ENCODE measurements at places on chromosomes 7 and 10.

DNA sequence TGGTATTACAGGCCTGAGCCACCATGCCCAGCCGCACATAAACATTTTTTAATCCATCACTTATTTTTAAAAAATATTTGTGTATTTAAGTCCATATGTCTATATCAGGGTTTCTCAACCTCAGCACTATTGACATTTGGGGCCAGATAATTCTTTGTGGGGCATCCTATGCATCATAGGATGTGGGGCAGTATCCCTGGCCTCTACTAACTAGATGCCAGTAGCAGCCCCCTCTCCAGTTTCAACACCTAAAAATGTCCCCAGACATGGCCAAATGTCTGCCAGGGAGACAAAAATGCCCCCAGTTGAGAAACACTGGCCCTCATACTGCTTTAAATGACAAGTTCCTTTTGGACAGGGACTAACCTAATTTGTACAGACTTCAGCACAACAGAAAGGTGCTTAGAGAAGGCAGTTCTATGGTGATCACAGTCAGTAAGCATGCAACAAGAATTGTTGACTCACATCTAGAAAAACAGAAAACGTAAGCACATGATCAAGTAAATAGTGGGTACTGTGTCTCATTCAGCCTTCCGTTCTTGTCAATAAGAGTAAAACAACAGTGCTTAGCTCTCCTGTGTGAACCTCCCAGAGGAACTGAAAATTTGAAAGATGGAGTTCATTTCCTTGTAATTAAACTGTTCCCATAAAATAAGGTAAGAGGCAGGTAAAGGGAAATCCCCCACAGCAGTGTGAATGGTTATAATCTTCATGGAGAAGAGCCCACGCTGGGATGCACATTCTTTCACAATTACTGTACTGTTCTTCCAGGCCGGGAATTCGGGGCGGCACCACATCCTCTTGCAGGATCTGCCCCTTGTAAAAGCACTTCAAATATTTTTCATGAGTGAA is 17.3 kb upstream of the ADRB1 start:
- DNase-seq = no peak

- no peak for DNase-seq
Observed at GRCh38 chr10:52481986-52482555, 168.0 kb downstream of the DKK1 start.

DNA sequence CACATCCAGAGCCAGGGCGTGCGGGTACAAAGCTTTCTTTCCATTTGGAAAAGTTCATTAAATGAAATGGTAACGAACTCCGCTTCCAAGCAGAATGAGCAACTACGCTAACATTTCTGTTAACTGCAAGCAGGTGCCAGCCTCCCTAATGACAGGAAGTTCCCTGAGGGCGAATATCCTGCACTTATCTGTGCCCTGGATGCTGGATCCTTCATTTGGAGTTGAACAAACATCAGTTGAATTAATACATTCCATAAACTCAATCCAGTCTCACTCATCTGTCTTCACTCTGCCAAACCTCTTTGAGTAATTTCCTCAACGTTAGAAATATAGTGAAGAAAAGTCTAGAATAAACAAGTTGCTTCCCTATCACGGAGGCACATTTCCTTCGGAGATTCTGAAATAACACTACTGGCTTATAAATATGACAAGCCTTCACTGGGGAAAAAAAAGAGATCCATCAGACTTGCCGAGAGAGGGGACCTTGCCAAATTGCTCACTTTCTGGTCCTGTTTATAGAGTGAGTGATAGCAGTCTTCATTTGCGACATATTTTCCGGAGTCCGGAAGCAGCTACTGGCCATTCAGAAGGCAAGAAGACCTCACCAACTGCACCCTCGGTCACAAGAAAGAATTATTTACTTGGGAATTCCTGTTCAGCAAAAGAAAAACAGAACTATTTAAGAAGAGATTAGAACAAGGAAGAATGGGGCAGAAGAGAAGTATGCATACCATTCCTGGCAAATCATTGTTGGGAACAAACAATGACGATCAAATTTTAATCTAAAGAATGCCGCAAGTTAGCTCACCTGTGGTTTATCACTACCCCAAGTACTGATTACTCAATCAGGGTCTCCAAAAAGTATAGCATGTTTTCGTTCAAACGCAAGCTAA is 196.4 kb downstream of the FAM107B start:
- no peak for DNase-seq

- no peak for DNase-seq
Observed at GRCh38 chr7:22972207-22972606, 41.7 kb downstream of the HYCC1 start.

DNA sequence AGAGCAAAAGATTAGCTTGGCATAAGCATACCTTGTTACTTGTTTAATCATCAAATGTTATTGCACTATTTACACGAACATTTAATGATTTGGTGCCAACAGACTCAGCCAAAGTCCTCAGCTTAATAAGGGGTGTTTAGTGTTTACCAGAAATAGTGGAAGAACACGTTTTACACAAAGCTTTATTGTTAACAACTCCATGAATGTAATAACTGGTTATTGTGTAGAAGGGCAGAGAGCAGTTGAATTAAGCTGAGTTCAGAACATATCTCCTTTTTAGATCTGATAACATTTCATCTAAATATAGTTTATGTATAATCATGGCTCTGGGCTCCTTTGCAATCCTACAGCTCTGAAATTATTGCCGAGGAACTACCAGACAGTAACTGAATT is 99.1 kb downstream of the CABCOCO1 start:
- no peak for DNase-seq

DNA sequence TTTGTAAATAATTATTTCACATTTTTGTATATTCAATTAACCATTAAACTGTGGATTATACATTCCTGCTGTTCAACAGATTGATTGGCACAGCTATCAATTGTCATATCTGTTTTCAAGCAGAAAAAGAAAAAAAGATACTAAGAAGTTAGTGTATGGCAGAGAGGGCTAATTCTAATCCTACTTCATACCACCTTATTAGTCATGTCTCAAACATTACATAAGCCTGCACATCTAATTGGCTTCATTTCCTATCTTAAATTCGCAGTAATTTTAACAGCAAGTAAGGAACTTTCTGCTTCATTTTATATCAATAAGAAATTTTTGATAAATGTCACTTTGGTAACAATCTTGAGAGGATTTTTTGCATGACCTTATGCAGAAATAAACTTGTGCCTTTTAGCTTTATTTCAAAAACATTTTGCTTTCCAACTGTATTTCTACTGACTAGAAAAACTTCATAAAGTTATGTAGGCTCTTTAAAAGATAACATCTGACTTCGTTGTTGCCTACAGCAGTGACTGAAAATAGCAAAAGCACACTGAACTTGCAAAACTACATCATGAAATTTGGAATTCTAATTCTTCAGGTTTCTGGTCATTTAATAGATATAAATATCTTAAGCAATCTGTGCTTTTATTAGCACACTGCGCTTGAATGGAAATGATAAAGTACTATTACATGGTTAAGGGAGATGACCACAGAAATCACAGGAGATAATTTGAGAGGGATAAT is 111.5 kb downstream of the SEMA3C start:
- no peak for DNase-seq

GRCh38 chr10:42952349-42952748 is 124.5 kb upstream of the RET start:
- no peak for DNase-seq

DNA sequence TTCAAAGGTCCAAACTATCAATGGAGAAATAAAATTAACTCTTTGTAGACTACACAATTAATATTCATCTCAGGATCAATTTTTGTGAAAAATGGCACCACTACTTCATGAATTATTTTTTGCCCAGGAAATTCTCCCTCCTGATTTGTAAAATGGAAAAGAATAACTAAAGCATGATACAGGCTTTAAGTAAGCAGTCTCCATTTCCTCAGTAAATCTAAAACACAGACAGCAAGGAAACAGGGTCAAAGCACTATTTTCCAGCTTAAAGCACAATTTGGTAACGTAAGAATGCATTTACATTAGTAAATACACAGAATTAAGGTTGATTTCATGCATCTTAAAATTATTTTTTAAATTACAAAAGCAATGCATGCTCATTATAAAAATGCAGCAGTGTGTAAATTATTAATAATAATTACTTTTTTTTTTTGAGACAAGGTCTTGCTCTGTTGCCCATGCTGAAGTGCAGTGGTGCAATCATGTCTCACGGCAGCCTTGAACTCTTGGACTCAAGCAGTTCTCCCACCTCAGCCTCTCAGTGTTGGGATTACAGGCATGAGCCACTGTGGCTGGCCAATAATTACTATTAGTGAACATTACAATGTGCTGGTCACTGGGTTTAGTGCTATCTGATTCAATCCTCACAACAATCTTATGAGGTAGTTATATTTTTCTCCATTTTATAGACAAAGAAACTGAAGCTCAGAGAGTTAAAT is 26.1 kb upstream of the VCL start:
- no peak for DNase-seq

GRCh38 chr10:96991313-96991841 is 159.3 kb downstream of the LCOR start:
- no peak for DNase-seq

DNA sequence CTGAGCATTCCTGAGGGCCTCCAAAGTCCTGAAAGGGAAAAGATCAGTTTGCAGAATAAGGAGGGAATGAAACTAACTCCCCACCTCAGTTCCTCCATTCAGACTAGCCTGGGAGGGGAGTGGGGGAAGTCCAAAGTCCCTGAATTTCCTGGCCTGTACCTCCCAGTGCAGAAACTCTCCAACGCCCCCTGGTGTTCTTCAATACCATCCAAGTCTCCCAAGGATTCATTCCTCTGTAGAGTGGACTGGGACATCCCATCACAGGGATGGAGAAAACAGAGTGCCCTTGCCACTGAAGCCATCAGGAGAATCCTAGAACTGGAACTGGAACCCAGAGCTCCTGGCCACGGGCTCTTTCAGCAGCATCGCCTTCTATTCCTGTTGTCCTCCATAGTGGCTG is 1.6 kb upstream of the COL13A1 start:
- DNase-seq = no peak

DNA sequence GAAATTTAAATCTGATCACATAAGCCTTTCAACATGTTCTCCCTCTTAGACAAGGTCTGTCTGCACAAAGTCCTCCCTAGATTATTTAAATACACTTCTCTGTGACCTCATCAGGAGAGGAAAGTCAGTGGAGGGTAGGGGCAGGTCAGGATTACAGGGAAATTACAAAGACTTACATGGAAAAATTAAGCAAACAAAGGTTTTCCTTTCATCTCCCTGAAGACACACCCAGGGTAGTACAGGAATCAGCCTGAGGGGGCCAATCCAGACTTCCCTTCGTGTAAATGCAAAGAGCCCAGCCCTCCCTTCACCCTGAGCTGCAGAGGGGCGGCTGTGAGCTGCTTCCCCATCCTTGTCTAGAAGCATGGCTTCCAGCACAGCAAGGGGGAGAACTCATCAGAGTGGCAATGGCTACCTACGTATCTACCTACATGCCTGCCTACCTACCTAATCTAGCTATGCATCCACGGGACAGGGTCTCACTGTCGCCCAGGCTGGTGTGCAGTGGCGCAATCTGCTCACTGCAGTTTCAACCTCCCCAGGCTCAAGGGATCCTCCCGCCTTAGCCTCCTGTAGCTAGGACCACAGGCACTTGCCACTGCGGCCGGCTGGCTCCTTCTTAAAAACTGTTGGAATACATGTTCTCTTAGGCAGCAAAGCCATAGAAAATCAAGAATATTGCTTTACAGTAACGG is 33.2 kb downstream of the PITRM1 start:
- no peak for DNase-seq

GRCh38 chr10:34781711-34782110 is 33.4 kb downstream of the PARD3 start:
- DNase-seq = no peak

- no peak for DNase-seq
Observed at GRCh38 chr10:88427024-88427423, 156.1 kb downstream of the RNLS start.

- no peak for DNase-seq
Observed at GRCh38 chr10:69492746-69493462, 41.6 kb downstream of the TSPAN15 start.

DNA sequence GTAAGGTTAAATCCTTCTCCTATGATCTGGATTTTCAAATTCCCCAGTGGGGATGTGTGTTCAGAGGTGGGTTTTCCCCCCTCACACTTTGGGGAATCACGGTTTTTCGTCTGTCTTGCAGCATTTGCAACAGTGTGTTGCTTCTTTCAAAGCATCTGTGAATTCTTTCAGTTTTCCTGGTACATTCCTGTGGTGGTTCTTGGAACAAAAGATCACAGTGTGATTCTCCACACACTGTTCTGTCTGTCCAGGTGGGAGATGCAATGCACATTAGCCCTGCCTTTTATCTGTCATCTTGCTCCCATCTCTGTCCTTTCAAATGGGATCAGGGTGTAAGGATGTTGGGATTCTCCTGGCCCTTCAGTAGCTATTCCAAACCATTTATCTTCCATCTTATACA is 11.8 kb downstream of the AGK start:
- DNase-seq = no peak
